ENCODE measurements at places on chromosomes 7 and 10.

DNA sequence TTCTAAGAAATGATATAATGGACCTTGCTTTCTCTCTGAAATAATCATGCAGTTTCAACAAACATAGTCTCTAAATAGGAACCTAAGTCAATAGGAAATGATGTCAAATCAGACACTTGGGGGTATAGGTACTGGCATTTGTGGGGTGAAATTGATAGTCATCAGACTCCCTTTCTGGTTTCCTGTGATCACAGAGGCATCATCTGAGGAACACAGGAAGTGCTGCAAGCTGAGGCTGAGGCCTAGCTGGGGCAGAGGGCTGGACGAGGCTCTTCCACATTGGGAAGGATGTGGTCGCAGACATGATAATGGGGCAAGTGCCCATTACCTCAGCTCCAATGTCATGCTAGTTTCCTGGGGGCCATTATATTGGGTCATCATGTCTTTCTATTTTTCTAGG, 33.5 kb upstream of the TARP start:
- DNase-seq, result no peak

DNA sequence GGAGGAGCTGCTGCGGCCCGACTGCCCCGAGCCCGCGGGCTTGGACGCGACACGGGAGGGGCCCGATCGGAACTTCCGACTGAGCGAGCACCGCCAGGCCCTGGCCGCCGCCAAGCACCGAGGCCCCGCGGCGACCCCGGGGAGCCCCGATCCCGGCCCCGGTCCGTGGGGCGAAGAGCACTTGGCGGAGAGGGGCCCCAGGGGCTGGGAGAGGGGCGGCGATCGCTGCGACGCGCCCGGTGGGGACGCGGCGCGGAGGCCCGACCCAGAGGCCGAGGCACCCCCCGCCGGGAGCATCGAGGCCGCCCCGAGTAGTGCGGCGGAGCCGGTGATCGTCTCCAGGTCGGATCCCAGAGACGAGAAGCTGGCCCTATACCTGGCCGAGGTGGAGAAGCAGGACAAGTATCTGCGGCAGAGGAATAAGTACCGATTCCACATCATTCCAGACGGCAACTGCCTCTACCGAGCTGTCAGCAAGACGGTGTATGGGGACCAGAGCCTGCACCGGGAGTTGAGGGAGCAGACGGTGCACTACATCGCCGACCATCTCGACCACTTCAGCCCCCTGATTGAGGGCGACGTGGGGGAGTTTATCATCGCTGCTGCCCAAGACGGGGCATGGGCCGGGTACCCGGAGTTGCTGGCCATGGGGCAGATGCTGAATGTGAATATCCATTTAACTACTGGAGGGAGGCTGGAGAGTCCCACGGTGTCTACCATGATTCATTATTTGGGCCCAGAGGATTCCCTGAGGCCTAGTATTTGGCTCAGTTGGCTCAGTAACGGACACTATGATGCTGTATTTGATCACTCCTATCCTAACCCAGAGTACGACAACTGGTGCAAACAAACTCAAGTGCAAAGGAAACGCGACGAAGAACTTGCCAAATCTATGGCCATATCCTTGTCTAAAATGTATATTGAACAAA, 1.4 kb downstream of the OTUD1 start:
- peak; percentile 46 for DNase-seq

DNA sequence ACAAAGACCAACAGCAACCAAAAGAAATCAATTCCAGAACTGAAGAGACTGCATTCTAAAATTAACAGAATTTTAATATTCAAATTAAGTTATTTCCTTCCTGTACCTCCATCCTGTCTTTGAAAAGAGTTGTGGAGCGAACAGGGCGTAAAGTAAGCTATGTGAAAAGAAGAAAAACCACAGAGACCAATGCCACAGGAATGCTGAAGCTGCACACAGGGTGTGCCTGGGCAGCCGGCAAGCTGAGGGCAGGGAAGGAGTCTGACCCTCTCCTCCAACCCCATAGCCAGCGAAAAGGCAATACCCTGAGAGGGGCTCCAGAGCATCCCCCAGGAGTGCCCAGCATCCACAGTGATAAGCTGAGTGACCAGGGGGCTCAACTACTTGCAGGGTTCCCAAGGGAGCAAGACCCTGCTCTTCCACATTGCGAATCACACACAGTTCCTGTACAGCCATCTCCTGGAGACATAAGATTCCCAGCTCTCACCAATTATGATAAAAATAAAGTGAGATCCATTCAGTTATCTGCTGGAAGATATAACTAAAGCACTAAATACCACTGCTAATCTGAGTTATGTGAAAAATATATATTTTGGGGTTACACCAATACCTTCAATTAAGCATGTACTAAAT, 93.8 kb downstream of the PARD3 start:
- no peak for DNase-seq

GRCh38 chr10:9605231-9605630, 1412.4 kb upstream of the CELF2 start:
- DNase-seq, result no peak

DNA sequence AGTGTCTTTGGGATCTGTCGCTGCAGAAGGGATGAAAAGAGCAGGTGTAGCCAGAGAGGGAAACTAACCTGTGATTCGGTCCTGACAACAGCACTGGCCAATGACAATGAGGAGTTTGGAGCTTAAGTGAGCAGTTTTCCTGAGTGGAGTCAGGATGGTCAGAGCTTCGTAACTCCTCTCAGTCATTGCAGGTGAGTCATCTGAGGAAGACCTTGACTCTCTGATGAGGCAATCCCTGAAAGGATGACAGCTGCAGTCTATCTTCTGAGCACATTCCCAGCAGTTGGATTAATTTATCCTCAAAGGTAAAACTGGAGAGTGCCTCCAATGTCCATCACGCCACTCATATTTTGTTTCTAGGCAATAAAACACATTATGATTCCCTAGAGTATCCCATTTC, 401.9 kb downstream of the POM121L12 start:
- peak; percentile 29 for DNase-seq
